Hematopoietic multipotent progenitor cell treated with erythropoietin and hydrocortisone succinate and interleukin-3 and kit ligand, for 8 days (in vitro differentiated cells): ENCODE measurements at places on chromosomes 3 and 15.

- DNase-seq: no peak
Measured at GRCh38 chr3:14506626-14507304, 33.4 kb downstream of the GRIP2 start.

DNA sequence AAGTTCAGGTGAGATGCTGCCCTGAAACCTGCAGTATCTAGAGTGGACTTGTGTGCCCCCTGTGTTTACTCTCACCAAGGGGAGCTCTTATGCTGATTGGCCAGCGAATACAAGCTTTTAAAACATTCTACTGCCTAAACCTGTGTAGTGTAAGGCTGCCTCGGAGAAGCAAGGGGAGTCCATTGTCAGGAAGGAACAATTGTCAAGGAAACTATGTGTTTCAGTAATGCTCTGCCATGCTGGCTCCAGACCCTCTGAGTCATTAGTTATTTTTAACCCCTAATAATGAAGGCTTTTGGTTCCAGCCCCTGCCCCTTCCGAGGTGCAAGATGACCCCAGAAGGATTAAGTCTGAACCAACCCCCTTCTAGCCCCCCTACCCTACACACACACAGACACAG is 66.1 kb upstream of the CHMP2B start:
- DNase-seq: no peak

DNA sequence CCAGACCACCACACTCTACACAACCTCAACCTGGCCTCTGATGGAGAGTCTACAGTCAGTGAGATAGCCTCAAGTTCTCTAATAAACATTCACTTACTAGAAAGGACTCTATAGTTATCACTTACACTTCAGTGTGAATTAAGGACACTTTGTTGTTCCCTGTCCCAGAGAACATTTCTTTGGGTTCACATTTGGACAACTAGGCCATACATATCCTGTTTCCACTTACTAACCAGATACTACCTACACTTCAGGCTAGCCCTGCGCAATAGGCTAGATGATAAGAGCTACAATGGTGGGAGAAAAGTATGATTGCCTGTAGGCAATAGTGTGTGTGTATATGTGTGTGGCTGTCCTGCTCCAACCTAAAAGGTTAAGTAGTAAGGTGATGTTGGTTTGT is 72.7 kb downstream of the TP63 start:
- DNase-seq: no peak

- no peak for DNase-seq
Measured at GRCh38 chr3:129559565-129560079, 16.6 kb downstream of the H1-8 start.

DNA sequence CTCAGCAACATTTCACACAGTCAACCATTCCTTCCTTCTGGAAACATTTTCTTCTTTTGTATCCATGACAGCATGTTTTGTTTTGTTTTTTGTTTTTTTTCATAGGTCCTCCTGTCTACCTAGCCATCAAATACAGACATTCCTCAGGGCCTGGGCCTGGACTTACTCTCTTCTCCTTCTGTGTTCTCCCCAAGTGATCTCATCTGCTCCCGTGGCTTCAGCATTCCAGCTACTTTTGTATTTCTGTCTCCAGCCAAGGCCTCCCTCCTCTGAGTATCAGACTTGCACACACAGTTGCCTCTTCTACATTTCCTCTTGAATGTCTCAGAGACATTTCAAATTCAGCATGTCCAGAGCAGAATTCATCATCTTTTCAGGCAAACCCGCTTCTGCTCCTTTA is 82.4 kb downstream of the HCN4 start:
- no peak for DNase-seq

GRCh38 chr3:107465064-107465631 is 57.6 kb upstream of the BBX start:
- DNase-seq: no peak

DNA sequence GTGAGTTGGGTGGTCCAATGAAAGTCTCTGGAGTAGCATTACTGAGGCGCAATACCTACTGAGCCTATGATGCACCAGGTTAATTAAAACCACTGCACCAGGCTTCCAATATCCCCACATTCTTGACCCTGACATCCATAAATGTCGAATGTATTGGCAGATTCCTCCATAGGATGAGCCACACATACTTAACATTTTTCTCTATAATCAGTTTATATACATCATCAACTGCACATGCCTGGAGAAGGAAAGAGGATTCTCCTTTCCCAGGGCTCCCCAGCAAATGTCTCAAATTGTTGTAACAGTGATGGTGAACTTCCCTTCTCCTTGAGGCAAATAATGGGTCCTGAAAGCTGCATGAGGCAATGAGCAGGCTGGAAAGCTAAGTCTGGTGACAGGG is 82.3 kb upstream of the LPP start:
- DNase-seq: no peak

GRCh38 chr3:182294256-182294655 is 499.0 kb upstream of the ATP11B start:
- no peak for DNase-seq

GRCh38 chr3:88997260-88997659 is 110.2 kb upstream of the EPHA3 start:
- no peak for DNase-seq

- DNase-seq: peak; percentile 60
Measured at GRCh38 chr15:31338318-31338878, 11.8 kb downstream of the KLF13 start.

- no peak for DNase-seq
Measured at GRCh38 chr3:75176937-75177336, 487.2 kb upstream of the FRG2C start.

DNA sequence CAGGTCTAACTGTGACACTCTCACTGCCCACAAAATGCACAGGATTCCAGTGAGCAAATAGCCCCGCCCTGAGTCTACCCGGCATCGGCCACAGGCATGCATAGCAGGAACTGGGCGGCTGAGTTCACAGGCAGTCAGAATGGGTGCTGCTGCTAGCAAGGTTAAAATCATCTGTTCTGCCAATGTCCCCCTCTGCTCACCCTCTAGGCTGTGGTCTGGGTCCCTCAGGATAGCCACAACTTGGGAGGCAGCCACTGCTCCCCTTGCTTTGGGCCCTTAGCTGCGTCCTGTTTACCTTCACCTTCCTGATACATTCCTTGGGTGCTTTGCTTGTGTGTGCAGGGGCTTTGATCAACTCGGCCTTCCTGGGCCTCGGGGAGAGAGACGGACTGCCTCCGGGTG is 232.9 kb upstream of the RGMA start:
- DNase-seq: no peak

- DNase-seq: no peak
Measured at GRCh38 chr15:99265541-99266070, 14.3 kb downstream of the LRRC28 start.

DNA sequence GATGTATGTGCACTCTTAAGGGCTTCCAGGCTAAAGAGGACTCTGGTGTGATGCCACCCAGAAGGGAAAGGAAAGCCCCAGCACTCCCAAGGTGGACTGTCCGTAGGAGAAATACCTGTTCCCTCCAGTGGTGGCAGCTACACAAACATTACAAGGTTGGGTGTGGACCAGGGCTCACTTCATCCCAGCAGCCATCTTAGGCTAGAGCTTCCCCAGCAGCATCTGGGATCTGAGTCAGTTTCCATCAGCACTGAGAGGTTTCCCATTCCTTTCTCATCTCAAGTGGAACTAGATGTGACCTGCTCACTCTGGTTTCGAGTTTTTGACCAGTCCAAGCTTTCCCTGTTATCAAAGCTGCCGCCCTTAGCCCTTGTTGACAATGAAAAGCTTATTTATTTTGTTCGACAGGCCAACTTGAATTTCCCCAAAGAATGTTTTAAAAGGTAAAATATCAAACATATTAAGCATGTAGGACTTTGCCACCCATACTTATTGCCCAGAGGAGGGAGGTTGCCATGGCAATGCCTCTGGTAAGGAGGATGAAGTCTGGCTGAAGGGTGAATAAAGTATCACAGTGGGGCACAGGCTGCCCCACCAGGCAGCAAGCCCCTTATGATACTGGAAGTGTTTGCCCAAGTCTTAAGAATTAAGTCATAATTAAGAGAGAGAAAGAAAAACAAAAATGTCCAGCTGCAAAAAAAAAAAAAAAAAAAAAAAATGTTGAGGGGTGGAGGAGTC is 28.9 kb downstream of the CLDN18 start:
- DNase-seq: no peak

GRCh38 chr3:38148311-38148882 is 9.9 kb downstream of the MYD88 start:
- DNase-seq: no peak

- no peak for DNase-seq
Measured at GRCh38 chr15:66725464-66725785, 23.4 kb downstream of the SMAD6 start.

- DNase-seq: no peak
Measured at GRCh38 chr15:70121624-70122302, 24.0 kb upstream of the TLE3 start.

GRCh38 chr3:62376906-62377877 is 3.8 kb upstream of the FEZF2 start:
- no peak for DNase-seq

DNA sequence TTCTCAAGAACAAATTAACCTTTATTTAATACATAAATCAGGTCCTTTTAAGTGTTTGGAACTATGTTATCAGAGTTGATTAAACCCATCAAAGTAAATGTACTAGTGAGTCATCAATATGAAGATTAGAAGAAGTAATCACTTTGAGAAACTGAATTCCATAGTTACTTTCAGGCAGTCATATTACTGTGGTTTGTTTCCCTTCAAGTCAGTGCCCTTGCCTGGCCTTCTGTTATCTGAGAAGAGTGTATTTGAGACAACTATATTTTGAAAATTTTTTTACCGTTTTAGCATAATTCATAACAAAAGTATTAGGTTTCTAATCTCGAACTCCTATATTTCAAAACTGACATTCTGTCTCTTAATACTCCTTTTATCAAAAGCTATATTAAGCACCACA is 73.6 kb downstream of the GMPS start:
- no peak for DNase-seq

DNA sequence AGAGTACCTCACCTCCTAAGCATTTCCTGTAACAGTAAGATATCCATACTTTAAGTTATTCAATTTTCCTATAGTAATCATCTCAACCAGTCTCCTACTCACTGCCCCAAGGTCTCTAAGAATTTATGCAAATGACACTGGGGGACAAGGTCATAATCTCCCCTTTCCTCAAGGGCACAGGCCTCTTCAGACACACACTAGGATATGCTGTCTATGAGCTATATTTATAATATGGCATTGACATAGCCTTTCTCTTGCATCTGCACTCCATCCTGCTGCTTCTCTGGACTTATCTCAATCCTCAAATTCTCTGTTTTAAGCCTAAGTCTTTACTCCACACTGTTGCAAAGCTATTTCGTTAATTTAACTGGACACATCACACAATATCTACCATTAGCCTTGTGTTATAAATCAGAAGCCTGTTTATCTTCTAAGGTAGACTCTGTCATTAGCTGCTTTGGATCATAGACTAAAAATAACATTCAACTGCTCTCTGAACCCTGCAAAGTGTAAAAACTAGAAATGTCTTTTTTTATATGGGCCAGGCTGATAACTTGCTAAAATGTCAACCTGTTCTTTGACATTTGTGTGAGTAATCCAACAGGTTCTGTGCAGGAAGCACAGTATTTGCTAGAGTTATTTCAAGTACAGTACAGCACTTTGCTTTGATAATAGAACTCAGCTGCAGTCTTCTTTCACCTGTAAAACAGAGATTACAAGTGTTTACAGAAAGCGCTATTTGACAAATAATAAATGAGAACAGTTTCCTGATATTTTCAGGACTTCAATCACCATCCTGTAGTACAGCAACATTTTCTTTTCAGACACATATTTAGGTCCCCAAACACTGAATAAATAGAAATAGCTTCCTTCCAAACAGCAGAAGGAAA is 17.8 kb upstream of the SEC62 start:
- no peak for DNase-seq

DNA sequence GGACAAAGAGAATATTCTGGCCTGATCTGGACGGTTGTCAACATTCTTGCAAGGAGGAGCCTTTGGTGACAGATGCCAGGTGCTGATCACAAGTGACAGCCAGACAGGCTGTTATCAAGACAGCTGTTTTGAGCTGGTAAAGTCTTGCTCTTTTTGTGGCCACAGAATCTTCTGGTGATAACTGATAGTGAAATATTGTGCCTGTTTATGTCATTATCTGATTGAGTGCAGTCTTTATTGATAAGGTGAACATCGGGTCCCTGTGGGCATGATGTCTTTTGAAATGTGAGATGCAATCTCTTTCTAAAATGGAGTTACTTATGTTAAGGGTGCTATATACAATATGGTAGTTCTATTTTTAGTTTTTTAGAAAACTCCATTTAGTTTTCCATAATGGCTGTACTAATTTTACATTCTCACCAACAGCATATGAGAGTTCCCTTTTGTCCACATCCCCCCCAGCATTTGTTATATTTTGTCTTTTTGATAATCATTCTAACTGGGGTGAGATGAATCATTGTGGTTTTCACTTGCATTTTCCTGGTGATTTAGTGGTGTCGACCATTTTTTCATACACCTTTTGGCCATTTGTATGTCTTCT is 10.7 kb downstream of the CEP63 start:
- DNase-seq: peak; percentile 94

GRCh38 chr15:50500352-50500751 is 46.1 kb downstream of the USP50 start:
- DNase-seq: no peak

DNA sequence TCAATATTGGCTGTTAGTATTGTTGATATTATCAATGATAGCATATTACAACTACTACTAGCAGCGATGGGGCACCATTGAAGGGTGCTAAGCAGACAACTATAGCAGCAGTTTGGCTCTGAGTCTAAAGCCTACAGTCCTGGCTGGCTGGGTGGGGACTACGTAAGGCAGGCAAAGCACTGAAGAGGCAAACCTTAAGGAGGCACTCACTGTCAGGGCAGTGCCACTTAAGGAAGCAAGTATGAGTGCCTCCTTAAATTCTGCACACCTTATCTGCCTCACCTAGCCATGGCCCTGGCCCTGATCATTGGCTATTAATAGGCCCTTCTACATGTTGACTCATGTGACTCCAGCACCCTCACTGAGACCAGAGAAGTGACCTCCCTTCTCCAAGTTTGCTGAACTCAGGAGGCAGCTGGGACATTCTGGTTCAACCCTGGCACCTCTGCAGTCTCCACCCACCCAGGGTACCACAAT is 20.6 kb downstream of the CDCP1 start:
- DNase-seq: peak; percentile 48

- no peak for DNase-seq
Measured at GRCh38 chr15:60120100-60120499, 116.0 kb downstream of the FOXB1 start.

DNA sequence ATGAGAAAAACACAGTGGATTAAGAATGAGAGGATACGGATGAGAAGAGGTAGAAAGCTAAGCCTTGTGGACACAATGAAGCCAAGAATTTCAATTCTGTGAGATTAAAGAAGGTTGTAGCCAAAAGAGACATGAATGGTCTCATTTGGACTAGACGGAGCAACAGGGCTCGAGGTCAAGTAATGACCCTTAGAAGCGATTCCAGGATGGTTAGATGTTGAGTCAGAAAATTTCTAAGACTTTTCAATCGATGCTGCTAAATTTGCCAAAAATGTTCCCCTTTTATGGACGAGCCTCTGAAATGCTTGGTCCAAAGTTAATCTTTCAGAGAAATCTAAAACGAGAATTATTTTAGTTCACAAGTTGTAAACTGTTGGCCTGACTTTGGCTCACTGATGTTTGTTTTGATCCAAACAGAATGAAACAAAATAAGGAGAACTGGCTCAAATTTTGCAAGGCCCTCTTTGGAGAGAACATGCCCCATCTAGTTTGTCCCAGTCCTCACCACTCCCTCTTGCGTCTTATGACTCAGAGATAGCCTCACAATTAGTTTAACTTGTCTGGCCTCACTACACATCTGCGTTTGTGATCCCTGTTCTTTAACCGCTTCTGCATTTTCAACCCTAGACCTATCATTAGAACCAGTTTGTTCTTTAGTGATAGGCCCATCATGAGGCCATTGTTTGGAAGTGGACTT is 235.5 kb downstream of the PDZRN3 start:
- no peak for DNase-seq

GRCh38 chr15:61974759-61975158 is 85.5 kb downstream of the VPS13C start:
- DNase-seq: no peak
